Stimulated activated CD4-positive, alpha-beta T cell treated with anti-CD3 and anti-CD28 coated beads, Interleukin-1b, Interleukin-23, amount 100 ng/mL, for 48 hours (primary cell): ENCODE measurements at places on chromosomes 12 and 14.

GRCh38 chr14:81231540-81231939, 10.8 kb upstream of the GTF2A1 start:
- DNase-seq, result no peak

DNA sequence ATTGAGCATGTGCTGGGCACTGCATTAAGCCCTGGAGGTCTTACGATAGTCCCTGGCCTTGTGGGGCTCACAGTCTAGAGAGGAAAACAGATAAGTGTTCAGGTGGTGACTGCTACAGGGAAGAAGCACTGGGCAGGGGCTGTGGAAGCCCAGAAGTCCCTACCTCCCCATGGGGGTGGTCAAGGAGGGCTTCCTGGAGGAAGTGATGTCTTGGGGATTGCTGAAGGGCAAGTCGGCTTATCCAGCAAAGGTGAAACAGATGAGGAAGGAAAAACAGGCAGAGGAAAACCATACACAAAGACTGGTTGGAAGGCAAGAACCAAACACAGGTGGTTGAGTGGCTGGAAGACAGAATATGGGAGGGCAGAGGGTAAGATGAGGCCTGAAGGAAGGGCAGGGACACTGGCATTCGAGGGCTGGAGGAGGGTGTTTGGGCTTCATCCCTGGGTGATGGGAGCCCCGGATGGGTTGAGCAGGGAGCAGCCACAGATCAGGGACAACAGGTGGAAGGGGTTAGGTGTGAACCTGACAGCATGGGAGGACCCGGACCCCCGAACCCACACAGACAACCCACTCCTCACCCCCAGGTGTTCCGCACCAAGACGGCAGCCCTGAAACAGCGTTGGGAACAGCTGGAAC, 2.8 kb downstream of the CFAP73 start:
- DNase-seq, result no peak

DNA sequence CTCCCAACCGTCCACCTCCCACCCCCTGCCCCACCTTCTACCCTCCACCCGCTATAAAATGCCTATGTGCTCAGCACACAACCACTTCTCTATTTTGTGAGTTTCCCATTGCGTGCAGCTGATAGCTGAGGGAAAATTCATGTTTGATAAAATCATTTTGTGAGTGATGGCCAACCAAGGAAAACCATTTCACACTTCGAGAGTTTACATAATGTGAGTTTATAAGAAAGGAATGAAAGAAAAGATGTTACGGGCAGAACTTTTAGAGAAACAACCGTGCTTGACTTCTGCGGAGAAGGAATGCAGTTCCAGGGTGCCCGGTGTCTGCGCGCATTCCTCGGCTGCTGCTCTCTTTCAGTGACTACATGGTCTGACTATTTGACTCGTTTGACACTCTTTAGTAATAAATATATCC, 140.9 kb downstream of the EFCAB11 start:
- no peak for DNase-seq

- DNase-seq, result no peak
Observed at GRCh38 chr12:89551747-89552146, 25.9 kb upstream of the POC1B start.
